ENCODE measurements at places on chromosomes 3 and 15.

GRCh38 chr3:47380026-47380600 lies 708 bp upstream of the PTPN23 start:
- no peak for DNase-seq

DNA sequence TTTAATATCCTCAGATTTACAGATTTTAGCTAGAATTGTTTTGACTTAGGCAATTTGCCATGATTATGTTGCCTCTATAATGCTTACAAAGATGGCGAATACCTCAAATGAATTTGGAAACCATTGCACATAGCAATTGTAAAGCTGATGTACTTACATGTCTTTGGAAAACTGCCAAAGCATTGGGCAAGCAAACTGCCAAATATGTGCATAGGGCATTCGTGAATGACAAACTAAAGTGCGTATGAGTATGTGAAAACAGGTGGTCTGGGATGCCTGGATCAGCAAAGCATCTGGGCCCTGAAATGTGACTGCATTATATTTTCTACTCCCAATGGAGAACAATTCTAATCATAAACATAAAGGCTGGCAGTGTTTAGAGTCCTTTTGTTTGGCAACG lies 445.3 kb upstream of the ROBO1 start:
- DNase-seq = no peak

DNA sequence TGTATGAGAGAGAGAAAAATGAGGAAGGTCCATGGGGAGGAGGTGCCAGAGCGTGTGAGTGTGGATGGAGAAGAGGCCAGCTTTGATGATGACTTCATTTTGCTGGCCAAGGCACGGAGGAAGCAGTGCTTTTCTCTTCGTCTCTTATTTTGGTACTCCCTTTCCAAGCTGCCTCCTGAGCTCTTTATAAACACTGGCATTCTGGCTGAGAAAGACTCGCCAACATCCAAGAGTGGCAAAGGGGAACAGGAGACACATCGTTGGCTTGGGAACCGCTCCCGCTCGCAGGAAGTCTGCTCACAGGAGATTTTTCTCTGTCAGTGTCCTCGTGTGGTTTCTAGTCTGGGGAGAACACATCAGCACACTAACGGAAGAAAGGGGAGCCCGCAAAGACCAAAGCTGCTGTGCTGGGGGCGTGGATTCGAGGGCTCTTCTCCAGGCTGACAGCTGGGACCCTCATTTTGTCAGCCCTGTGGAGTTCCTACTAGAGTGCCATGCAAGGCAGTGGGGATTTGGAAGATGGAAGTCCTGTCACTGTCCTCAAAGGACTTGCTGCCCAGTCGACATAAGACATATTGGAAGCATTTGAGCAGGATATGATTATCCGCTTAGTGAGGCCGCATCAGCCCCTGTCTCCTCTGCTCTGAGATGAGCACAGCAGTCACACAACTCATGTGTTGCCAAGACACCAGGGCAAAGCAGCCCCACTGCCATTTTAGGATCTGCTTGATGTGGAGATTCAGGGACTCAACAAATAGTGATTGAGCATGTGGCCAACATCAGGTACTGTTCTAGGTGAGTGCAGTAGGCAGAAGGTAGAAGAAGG lies 8.0 kb upstream of the SEMA4B start:
- DNase-seq = no peak

DNA sequence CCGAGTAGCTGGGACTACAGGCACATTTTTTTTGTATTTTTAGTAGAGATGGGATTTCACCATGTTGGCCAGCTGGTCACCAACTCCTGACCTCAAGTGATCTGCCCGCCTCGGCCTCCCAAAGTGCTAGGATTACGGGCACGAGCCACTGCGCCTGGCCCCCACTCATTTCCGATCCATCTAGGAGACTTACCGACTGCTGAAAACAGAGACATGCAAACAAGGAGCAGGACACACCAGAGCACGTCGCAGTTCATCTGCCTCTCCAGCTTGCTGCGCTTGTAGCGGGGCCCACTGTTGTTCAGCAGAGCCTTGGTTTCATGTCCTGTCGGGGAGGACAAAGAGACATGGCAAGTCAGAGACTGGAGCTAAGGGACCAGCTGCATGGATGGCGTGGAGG lies 137.4 kb downstream of the ATP10A start:
- no peak for DNase-seq

- DNase-seq = no peak
Observed at GRCh38 chr3:138347960-138348753, at the start of gene MRAS. TSS of gene MRAS (plus strand) at chr3:138348579. CDS start at chr3:138372884, 24,305 bp downstream.

DNA sequence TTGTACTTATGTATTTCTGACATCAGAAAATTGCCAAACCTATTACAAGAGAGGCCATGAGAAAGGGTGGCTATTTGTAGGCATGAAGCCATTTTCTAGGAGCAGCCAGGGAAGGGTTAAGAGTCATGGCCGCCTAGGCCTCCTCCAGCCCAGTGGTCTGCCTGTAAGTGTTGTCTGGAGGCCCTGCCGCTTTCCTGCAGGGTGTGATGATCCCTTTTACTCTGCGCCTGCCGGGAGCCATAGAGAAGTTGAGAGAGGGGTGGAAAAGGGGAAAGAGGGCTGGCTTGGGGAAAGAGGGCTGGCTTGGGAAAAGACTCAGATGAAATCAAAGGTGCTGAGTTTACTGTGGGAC lies 29.1 kb upstream of the KCTD6 start:
- no peak for DNase-seq

DNA sequence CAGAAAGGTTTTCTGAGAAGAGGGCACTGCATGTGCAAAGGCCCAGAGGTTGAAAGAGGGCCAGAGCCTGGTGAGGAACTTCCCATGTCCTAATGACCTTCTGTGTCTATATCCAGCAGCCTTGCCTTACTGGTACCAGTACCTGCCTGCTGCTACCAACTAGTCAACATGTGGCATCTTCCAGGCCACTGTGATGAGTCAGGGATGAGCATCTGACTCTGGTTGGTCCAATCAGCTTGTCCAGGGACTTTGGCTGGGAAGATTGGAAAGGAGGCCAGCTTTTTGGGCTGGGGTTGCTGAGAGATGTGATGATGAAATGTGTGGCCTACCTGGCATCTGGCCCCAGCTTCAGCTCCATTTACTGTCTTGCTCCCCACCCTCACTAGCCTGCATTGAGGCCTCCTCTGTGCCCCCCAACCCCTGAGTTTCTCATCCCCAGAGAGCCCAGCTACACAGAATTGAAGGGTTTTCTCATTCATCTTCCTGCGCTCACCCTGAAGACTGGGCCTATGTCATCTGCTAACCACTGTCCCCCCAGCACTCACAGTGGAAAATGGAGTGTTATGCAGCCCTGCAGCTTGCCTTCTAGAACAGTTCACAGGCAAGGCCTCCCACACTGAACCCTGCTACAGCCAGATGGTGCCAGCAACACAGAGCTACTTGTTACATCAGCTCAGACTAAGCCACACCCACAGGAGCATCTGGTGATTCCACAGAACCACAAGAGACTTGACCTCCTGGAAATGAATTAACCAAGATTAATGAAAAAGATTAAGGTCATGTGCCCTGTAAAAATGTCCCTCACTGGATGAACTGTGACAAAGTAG lies 1.3 kb upstream of the TWF2 start:
- DNase-seq = no peak

DNA sequence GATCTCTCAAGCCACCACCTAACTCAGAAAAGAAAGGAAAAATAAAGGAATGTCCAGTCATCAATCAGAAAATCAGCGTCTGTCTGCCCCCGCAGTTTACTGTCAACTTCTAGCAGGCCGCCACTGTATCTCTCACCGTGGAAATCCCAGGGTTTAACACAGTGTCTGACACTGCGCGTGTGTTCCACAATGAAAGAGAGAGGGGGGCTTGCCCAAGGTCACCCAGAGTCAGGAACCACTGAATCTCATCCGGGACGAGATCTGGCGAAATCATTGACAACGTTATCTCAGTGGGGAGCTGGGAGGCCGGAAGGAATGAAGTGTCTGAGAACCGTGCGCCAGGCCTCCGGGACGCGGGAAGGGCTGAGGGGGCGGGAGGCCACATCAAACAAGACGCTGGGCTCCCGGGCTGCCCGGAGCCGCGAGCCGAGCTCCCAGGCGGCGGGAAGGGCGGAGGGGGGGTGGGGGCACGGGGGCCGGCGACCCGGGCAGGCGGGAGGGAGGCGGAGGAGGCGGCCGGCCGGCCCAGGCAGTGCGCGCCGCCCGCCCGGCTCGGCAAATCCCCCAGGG lies 2.2 kb upstream of the HES1 start:
- DNase-seq = no peak

- DNase-seq = no peak
Observed at GRCh38 chr15:38263996-38264395, 11.4 kb downstream of the SPRED1 start.

DNA sequence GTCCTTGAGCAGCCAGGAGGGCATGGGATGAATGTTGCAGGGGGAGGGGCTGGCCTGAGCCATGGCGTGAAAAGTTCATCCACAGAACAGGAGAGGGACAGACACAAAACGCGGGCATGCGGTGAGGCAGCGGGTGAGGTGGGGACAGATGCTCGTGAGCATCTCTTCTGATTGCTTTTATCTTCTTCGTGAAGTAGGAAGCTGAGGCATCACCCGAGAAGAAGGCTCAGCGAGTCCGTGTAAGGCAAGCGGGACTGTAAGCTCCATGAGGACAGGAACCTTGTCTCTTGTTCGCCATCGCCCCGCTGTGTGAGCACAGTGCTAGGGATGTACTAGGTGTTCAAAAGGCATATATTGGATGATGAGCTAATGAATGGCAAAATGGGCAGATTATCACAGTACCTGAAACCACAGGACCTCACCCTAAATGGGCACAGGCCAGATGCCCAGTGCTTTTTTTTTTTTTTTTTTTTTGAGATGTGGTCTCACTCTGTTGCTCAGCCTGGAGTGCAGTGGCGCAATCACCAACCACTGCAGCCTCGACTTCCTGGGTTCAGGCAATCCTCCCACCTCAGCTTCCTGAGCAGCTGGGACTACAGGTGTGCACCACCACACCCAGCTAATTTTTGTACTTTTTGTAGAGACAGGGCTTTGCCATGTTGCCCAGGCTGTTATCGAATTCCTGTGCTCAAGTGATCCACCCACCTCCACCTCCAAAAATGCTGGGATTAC lies 46.8 kb downstream of the CPN2 start:
- no peak for DNase-seq
